ENCODE measurements at places on chromosomes 3 and 15. TPM values are rescaled to one million over a fixed set of nuclear protein-coding genes. Genes with fewer than 3 reads are reported as not detected.

GRCh38 chr3:181797431-181797830 lies 85.7 kb downstream of the SOX2 start:
- DNase-seq, result no peak

DNA sequence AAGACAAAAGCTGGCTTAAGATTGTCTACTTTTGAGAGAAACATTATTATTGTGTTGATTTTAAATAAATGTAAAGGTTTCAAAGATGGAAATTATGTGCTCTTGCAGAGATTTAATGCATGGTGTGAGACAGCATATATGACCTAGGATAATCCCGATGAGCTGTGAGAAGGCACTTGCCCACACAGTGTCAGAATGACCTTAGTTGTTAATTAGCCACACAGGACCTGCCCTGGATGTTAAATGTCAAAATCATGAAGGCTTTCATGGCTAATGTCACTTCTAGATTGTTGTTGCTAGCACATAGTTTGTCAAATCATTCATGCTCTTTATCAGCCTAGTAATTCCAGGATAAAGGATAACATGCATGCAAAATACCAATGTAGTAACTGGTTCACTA lies 135.3 kb upstream of the GAP43 start:
- DNase-seq, result no peak

Gene SLCO2A1
- 1.2 TPM for total RNA-seq

Gene PYGO1
- total RNA-seq, result 0.13 TPM

Gene GP5
- 0.13 TPM for total RNA-seq
